NCI-H748 treated with DMSO at 0.1 percent for 48 hours (cell line): ENCODE measurements at places on chromosomes 3 and 15.

GRCh38 chr3:101009386-101009785 is 16.2 kb upstream of the ABI3BP start:
- DNase-seq = no peak

- no peak for DNase-seq
Observed at GRCh38 chr3:171873580-171873979, 30.4 kb downstream of the TMEM212 start.

DNA sequence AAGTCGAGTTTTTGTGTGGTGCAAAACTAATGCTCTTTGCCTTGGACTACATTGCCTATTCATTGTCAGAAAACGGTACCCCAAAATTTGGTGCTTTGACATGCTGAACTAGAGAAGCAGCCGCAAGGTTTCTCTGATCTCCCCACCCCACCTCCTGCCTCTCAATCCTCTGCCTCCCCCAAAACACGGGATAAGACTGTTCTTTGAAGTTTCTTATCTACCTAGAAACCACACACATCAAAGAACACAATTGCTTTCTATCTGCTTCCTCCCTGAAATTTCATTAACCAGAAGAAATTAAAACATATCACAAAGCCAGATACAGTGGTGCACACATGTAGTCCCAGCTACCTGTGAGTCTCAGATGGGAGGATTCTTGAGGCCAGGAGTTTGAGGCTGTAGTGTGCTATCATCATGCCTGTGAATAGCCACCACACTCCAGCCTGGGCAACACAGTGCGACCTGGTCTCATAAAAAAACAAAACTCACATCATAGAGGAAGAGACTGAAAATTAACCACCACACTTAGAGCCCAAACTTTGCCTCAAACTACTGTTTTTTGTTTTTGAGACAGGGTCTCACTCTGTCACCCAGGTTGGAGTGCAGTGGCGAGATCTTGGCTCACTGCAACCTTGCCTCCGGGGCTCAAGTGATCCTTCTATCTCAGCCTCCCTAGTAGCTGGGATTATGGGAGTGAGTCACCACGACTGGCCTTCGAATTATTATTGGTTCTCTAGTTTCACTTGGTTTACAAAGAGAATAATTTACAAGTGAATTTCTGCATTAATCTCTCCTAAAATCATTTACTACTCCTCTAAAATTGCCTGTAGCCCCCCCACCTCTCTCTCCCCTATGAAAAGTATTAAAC is 2.7 kb upstream of the PCNP start:
- no peak for DNase-seq

DNA sequence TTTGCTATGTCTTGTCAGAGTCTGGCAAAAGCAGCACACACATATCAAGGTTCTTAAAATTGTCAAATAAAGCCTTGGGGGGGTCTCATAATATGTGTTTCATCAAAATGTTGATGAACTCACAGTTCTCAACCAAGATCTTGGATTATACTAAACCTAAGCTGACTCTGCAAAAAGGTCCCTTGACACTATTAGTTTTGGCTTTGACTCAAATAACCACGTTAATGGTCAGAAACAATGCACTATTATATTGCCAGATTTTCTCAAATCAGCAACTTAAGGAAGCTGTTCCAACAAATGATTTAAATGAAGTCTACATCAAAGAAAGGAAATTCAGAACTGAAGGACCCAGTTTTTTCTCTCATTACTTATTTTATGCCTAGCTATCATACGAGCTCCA is 1063.9 kb downstream of the ROBO1 start:
- no peak for DNase-seq

DNA sequence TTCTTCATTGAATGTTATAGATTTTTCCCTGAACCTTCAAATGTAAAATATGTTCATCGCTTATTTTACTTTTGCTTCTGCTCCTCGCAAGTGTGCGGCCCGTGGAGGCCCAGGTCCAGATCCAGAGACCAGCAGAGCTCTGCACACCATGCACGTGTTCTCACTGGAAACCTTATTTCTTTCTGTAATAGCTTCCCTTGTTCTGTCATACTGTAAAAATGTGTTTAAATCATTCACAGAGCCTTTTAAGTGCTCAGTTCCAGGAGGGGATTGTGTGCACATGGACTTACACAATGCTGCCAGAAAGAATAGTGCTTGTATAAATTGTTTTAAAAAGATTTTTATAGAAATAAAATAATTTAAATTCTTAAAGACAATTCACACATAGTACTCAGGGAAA is 359.3 kb downstream of the GABRG3 start:
- no peak for DNase-seq

DNA sequence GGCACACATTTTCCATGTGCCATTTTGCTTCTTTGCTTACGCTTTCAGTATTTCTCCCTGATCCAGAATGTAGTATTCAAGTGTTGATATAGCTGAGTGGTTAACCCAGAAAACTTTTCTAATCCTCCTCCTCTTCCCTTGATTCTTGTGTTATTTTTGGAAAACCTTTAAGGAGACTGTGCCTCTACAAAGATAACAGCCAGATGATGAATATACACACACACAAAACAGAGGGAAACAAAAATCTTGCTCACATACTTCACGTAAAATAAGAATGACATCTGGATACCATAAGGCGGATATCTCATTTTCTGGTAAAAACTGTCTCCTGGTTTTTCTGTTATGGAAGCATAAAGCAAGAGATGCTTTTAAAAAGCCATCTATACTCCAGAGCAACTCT is 295.8 kb upstream of the THBS1 start:
- DNase-seq = no peak

- DNase-seq = no peak
Observed at GRCh38 chr15:55856506-55857164, 113.7 kb upstream of the PRTG start.

DNA sequence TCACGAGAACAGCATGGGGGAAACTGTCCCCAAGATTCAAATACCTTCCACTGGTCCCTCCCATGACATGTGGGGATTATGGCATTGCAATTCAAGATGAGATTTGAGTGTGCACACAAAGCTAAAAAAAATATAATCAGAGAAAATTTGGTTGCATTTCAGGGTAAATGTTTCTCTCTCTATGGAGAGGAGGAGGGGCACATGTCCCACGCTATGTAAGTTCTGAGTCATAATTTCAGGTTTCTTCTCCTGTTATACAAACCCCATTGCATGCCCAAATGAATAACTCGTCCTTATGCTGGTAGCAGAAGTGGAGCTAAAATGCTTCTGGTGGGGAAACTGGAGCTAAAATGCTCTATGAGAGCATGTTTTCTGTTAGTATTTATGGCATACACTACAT is 209.7 kb upstream of the DCBLD2 start:
- no peak for DNase-seq

GRCh38 chr3:16808393-16809107 is 76.2 kb upstream of the PLCL2 start:
- no peak for DNase-seq

DNA sequence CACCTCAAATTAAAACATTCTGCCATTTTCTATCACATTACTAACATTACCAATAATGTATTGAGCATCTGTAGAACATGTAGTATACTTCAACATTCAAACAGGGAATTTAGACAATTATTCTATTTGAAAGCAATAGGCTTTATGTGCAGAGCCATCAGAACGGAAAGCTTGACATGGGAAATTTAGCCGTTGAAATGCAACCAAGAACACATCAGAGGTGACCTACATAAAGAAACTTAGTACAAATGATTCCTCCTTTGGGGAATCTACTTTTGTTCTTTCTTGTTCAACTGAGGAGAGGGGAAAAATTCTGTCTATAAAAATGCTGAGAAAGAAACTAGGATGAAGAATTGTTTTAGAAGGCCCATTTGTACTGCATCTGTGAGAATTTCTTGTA is 38.6 kb upstream of the RBMS3 start:
- no peak for DNase-seq

GRCh38 chr3:30511524-30512251 is 94.7 kb upstream of the TGFBR2 start:
- no peak for DNase-seq

DNA sequence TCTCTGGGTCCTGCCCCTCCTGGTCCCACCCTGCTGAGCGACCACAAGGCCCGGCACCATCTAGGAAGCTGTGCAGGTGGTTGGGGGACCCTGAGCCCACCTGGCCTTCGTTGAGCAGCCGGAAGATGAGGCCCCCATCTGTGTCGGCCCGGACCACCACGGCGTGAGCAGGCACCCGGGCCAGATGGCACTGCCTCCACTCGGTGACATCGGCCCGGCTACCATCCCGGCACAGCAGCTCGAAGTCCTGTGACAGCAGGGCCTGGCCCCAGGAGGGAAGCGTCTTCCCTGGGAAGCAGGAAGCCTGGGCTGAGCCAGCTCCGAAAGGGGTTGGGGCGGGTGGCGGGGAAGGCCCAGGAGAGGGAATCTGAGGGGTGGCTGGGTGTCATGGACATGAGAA is 12.6 kb downstream of the MELTF start:
- no peak for DNase-seq

- DNase-seq = no peak
Observed at GRCh38 chr3:86794361-86795065, 196.4 kb downstream of the VGLL3 start.

DNA sequence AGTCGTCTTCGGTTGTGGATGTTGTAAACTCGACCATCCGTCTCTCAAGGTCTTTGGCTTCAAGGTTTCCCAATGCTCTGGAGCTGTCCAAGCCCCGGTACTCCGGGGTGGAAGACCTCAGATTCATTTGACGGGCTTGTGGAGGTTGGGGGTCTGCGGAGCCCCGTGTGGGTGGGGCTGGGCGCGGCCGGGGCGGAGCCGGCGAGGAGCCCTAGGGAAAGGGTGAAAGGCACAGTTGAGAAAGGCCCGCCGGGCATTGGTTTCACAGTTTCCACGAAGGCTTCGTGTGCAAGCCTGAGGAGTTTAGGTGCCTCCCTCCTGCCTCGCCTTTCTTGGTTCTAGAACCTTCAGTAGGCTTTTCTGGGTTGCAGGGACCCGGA is 360 bp upstream of the MGA start:
- DNase-seq = no peak

GRCh38 chr3:137767538-137768360 is 3.6 kb downstream of the SOX14 start:
- DNase-seq = peak; percentile 21

- DNase-seq = no peak
Observed at GRCh38 chr15:39869254-39869653, 50.8 kb downstream of the GPR176 start.

DNA sequence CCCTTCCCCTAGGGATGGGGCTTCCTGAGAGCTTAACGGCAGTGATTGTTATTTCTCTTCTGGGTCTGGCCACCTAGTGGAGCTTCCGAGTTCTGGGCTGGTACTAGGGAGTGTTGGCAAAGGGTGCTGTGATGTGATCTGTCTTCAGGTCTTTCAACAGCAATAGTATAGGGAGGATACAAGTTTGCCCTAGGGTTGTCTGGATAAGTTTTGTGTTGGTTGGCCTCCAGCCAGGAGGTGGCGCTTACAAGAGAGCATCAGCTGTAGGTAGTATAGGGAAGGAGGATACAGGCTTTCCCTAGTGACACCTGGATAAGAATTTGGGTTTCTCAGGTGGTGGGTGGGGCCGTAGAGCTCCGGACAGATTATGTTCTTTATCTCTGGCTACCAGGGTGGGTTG is 19.2 kb upstream of the CPOX start:
- DNase-seq = no peak

DNA sequence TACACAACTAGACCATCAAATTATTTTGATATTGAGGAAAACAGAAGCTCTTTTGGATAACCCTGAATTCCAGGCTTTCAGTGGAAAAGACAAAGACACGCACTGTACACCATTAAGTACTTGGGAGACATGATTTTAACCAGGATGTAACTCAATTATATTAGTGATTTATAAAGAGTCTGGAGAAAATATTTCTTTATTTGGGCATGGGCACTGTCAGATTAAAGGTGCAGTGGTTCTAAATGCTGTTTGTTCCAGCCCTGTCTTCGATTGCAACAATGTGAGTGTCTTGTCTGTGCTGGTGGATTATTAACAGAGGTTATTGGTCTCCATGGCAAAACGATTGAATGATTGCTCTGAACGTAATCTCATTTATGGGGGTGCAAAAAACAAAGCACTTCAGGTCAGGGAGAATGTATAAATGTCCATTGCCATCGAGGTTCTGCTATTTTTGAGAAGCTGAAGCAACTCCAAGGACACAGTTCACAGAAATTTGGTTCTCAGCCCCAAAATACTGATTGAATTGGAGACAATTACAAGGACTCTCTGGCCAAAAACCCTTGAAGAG is at the start of gene TM4SF4:
TSS of gene TM4SF4 (plus strand) at position 448 of the 568 bp plus-strand sequence. CDS start 181 bp downstream, outside the sequence.
- DNase-seq = no peak

DNA sequence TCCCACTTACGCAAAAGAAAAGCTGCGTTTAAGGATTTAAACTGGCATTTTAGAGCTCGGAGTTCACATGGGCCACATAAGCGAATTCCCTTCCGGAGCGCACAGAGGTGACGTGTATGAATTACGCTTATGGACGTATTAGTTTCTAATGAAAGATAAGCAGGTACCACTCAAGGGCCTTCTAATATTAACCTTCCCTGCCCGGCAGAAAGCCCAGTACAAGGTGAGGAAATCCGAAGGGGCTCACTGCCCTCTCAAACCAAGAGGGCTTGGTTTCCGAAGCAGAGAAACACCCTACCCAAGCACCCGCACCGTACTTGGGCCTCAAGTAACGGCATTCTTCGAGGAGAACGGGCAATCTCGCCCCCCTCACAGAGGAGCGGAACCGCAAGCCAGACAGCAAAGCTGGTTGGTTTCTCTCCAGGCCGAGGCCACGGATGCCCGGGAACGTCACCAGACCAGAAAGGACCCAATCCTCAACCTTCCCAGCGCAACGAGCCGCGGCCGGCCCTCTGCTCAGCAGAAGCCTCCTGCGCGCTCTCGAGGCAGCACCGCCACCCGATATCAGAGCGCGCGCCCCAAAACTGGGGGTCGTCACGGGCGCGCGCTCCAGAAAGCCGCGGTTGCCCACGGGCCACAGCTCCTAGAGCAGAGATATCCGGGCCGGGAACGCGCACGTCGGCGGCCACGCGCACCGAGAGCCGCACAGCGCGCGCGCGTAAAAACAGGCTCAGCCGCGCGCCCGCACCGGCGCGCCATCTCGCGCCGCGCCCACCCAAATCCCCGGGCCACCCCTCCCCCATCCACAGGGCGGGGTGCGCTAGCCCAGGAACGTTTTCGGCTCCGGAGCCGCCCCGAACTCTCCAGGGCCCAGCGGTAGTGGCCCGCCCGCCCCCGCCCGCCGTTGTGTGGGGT is 676 bp downstream of the QRICH1 start:
- DNase-seq = peak; percentile 12

DNA sequence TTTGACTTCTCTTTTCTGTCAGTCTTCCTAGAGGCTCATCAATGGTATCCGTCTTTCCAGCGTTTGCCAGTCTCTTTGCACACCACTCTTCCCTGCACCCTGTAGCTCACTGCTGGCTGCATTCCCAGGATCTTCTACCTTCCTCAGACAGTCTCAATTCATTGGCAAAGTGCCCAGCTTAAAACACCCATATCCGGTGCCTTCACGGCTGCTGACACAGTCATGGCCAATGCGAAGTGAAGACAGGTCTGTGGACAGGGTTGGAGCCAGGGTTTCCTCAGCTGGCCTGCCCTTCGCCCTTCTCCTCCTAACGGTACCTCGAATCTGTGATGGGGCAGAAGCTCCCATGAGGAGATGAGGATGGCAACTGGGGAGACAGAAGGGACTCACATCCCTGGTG is 36.1 kb downstream of the PTH1R start:
- peak; percentile 57 for DNase-seq
